ENCODE measurements at places on chromosomes 13 and 19.

GRCh38 chr19:36420961-36421748 is 2.7 kb upstream of the ZFP82 start:
- DNase-seq = peak; percentile 38

- peak; percentile 55 for DNase-seq
These were observed 37.5 kb upstream of the SACS start for GRCh38 chr13:23470790-23471614.

DNA sequence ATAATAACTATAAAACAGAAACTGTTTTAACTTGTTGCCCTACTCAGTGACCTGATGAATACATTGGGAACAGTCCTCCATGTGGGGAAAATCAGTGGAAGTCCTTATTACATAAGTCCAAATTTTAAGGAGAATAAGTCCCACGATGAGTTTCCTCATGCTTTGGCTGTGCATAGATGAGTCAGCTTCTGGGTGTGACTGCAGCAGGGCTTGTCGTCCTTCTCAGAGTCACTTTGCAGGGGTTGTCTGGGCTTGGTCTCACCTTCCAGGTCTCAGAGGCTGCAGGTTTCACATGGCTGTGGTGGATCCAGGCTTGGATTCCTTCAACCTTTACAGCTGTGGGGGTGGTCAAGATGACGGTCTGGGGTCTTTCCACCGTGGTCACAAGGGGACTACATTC is 85.6 kb downstream of the SLC25A15 start:
- no peak for DNase-seq

DNA sequence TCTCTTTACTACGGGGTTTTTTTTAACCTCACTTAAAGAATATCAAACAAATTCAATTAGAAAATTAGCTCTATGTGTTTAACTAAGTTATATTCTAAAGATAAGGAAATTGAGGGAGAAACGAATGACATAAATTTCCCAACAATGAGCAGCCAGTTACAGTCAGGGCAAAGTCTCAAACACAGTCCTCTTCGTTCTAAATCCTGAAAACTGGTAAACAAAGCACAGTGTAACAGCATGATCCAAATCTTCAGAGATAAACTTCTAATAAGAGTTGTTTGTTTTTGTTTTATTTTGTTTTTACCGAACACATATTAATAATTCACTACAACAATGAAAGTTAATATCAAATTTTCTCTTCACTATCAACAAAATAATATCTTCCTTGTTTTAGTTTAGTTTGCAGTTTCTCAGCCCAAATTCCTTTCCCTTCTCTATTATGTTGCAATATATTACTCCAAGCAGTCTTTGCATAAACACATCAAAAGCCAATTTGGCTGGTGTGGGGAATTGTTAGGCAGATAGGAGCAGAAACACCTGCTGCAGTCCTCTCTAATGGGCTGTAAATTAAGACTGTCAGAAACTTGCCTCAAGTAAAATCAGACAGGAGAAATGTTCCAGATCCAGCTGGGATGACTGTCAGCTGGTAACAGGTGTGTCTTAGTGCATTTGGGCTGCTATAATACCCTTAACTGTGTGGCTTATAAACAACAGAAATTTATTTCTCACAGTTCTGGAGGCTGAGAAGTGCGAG is 106.5 kb upstream of the SGCG start:
- no peak for DNase-seq

DNA sequence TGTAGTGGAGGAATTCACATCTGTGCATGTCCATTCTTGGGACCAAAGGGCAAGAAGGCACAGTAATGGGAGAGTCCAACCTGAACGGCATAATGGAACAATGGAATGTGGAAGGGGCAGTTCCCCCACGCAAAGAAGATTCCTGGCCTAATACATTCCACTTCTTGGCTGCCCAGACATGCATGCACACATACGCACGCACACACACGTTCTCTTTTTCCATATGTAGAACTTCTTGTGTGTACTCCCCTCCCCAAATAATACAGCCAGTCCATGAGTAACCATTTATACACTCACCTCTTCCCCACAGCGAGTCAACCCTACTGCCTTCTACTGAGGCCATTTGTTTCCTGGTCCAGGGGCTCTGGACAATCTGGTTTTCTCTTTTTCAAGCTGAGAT is 6.0 kb upstream of the STK24 start:
- DNase-seq = peak; percentile 45

GRCh38 chr19:7288977-7289376 is 5.2 kb downstream of the INSR start:
- no peak for DNase-seq

DNA sequence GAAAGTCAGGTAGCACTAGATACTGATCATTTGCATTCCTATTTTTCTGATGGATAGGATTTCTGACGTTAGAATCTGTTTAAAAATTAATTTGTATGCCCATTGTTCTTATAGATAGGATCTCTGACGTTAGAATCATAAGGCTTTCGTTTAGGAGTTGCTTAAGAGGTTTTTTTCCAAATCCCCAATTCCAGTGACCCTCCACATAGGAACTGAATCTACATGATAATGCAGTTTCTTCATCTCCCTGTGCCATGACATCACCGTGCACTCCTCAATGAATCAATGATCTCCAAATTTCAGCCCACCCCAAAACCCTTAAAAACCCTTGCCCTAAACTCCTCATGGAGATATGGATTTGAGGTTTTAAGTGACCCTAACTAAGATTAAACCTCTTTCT is 87.2 kb downstream of the RXFP2 start:
- no peak for DNase-seq

DNA sequence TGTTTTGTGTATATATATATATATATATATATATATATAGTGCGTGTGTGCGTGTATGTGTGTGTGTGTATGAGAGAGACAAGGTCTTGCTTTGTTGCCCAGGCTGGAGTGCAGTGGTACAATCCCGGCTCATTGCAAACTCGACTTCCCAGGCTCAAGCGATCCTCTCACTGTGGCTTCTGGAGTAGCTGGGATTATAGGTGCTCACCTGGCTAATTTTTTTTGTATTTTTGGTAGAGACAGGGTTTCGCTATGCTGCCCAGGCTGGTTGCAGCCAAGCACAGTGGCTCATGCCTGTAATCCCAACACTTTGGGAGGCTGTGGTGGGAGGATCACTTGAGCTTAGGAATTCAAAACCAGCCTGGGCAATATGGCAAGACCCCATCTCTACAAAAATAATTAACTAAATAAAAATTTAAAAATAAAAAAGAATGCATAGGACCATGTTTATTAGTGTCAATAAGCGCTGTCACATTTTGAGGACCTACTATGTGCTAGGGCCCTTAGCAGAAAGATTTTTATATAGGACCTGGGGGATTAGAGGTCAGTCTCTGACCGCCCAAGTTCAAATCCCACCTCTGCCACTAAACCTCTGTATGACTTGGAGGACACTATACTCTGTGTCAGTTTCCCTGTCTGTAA is 1.8 kb downstream of the PVR start:
- DNase-seq = no peak

DNA sequence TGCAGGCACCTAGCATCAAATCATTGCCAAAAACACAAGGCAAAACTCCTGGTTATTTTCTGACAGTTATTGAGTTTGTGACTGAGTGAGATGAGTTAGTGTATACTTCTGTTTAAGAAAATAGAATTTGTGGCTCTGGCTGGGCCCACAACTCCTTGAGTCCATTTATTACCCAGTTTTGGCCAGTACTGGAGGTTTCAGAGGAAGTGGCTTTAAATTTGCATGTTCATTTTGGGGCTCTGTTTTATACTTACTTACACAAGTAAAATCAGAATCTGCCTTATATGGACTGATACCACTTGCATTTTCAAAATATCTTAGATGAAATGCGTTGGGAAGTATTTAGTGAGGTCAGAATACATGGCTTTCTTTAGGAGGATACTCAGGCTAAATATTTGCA is 29.0 kb downstream of the TNFSF11 start:
- peak; percentile 22 for DNase-seq

- peak; percentile 25 for DNase-seq
These were observed 591 bp downstream of the DEDD2 start for GRCh38 chr19:42216653-42217519.

- peak; percentile 75 for DNase-seq
These were observed 11.1 kb downstream of the PPP5C start for GRCh38 chr19:46357846-46358583.

DNA sequence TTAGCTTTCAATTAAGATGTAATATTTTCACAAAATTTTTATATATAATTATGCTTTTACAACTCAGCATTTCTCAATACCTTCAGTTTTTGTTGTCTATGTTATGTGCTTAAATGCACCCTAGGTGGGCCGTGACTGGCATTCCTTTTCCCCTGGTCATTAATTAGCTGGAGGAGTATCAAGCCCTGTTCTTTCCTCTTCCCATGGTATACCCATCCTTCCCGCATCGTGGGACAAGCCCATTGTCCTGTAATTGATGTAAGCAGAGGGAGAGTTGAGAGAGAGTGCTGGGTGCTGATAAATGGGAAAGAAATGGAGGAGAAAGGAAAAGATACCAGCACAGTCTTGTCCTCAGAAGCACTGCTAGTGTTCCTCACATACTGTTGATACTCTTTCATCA is 591.7 kb downstream of the GPC6 start:
- DNase-seq = no peak

DNA sequence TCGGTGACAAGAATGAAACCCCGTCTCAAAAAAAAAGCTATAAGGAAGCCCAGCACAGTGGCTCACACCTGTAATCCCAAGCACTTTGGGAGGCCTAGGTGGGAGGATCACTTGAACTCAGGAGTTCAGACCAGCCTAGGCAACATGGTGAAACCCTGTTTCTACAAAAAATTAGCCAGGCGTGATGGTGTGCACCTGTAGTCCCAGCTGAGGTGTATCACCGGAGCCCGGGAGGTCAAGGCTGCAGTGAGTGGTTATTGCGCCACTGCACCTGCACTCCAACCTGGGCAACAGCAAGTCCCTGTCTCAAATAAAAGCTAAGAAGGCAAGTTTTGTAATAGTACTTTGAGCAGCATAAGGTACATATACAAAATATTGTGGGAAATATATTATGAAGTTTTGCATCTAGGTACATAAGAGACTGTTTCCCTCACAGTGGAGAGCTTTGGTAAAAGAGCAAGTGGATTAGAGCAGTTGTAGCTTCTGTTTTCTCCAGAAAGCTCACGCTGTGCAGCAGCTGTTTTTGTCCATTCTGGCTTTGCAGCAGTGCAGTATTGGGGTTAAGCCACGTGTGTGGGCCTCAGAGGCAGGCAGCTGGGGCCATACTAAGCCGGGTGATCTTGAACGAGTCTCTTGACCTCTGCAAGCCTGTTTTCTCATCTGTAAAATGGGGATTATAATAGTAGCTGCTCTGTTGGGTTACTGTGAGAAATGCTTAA is 35.4 kb downstream of the ARHGAP35 start:
- no peak for DNase-seq

DNA sequence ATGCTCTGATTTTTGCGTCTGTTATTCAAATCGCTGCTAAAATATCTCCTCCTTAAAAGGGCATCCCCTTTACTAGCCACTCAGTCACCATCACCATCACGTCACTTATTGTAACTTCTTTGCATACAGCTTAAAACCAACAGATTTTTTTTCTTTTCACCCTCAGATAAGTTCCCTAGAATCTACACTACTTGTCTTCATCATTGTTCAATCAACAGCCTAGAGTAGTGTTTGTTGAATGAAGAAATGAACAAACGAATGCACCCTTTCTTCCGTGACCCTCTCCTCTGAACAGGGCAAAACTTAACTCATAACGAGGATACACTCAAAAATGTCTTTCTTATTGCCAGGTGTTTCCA is 1.1 kb upstream of the AKAP11 start:
- DNase-seq = no peak

- DNase-seq = no peak
These were observed 94.6 kb downstream of the EFNB2 start for GRCh38 chr13:106440866-106441265.

- DNase-seq = no peak
These were observed 1257.2 kb downstream of the UQCRFS1 start for GRCh38 chr19:27955485-27956480.

GRCh38 chr13:81597101-81597500 is 1256.2 kb upstream of the SPRY2 start:
- DNase-seq = no peak

DNA sequence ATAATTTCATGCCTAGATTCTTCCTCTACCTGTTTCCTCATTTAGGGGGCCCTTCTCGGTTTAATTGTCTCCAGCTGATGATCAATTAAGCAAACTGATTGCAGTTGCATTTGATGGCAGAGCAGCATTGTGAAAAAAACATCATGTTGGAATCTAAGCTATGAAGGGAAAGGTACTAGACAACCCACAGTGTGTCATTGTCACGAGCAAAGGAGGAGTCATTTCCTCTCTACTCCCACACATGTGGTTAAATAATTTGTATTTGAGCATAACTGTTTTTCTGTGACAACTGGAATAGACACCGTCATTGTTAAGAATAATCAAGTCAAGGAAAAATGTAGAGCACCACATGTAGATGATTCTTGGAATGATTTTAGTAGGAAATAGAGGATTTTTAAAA is 240.3 kb downstream of the DCT start:
- peak; percentile 81 for DNase-seq

DNA sequence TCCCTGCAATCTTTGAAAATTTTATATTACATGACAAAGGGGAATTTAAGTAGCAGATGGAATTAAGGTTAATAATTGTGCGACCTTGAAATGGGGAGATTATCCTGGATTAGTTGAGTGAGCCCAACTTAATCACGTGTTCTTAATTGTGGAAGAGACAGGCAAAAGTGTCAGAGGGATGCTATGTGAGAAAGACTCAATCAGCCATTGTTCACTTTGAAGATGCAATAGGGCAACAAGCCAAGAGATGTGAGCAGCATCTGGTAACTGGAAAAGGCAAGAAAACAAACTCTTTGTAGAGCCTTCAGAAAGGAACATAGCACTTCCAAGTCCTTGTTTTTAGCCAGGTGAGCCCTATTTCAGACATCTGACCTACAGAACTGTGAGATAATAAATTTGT is 247.7 kb downstream of the SLITRK1 start:
- DNase-seq = no peak

GRCh38 chr13:93118081-93118615 is 108.5 kb upstream of the GPC6 start:
- no peak for DNase-seq

DNA sequence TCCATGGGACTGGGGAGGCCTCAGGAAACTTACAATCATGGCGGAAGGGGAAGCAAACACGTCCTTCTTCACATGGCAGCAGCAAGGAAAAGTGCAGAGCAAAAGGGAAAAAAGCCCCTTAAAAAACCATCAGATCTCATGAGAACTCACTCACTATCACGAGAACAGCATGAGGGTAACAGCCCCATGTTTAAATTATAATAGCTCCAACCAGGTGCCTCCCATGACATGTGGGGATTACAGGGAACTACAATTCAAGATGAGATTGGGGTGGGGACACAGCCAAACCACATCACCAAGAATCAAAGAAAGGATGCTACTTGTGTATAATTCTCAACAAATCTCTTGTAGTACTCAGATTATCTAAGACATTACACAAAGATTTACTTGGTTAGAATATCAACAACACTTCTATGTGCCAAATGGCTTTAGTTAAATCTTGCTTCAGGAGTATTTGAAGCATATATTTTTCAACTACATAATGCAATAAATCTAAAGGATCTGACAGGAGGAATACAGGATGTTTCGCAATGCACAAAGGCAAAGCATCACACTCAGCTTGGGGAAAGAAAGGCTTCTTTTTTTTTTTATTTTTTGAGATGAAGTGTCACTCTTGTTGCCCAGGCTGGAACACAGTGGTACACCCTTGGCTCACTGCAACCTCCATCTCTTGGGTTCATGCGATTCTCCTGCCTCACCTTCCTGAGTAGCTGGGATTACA is 180.0 kb downstream of the LHFPL6 start:
- DNase-seq = peak; percentile 17
